ENCODE measurements at places on chromosomes 2 and 18.
A peak's percentile ranks its signal among the peaks of the same experiment; 100 is the strongest.

DNA sequence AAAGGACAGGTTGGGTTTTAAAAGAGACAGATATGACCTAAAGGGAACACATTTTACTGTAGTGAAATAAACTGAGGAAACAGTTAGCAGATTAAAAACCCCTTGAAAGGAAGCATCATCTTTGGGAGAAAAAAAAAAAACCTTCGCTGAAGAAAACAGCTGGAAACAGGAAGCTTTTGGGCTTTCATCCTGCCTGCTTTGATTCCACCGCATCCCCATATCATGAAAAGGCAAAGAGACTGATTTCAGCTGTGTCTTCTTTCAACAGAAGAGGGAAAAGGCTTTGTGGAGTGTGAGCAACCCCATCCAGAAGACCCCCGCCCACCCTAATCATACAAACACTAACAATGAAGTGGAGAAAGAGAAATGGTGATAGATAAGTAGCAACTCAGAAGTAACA, 86.4 kb downstream of the TCF4 start:
- no peak for DNase-seq

DNA sequence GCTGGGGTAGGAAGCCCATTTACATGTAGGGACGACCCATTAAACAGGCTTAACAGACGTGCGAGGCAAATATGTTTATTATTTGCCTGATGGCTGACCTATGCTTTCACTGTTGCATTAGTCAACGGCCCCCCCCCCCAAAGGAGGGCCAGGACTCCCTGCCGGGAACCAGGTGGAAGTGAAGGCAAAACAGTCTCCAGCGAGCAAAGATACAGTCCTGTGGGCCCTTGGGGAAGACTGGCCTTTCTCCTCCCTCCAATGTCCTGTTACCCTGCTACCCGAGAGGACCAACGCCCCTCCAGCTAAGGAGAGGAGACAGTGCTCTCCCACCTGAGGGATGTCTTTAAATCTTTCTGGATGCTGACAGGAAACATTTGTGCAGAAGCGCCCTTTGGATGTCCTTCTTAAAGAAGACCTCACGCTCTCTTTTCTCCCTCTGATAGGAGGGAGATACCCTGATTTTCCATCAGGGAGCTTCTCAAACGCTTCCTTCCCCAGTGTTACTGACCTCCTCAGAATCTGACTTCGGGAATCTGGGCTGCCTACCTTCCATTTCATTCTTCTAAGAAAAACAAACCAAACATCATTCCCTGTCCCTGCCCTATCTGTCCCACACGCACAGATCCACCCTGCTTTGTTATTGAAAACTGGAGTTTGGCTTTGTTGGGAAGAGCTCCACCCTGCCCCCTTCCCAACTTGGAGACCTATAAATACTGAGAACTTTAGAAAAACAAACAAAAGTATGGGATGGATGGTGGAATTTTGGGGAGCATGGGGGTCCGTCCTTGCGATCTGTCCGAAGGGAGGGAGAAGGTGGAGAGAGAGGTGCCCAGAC, 135.9 kb upstream of the SIX3 start:
- DNase-seq, result no peak

- DNase-seq, result peak; percentile 95
These were observed 6.3 kb downstream of the RAB12 start for GRCh38 chr18:8615397-8616027.

GRCh38 chr2:100935372-100935752, 66.7 kb upstream of the RPL31 start:
- peak; percentile 67 for DNase-seq

GRCh38 chr2:11007331-11008264, 95.9 kb downstream of the KCNF1 start:
- DNase-seq, result no peak

DNA sequence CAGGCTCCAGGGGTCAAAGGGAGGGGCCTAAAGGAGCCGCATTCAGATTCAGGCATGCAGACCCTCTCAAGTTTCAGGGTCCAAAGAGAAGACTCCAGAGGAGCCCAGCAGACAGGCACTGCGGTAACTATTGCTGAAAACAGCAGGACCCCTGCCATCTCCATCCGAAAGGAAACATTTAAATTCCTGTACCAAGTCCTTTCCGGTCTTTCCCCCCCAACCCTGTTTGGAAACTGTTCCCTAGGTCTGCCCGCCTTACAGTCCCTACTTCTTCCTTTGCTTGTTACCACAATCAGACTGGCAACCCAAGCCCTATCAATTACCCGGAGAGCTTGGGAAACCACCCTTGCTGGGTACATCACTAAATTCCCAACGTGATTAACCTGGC, 82.0 kb downstream of the DNMT3A start:
- no peak for DNase-seq

- no peak for DNase-seq
These were observed 29.7 kb downstream of the AGPS start for GRCh38 chr2:177422271-177422670.

GRCh38 chr2:41657226-41657625, 390.6 kb upstream of the PKDCC start:
- peak; percentile 11 for DNase-seq

- no peak for DNase-seq
These were observed 105.9 kb downstream of the DYSF start for GRCh38 chr2:71559080-71559827.
